ENCODE measurements at places on chromosomes 13 and 19. TPM values are rescaled to one million over a fixed set of nuclear protein-coding genes. Genes with fewer than 3 reads are reported as not detected.

DNA sequence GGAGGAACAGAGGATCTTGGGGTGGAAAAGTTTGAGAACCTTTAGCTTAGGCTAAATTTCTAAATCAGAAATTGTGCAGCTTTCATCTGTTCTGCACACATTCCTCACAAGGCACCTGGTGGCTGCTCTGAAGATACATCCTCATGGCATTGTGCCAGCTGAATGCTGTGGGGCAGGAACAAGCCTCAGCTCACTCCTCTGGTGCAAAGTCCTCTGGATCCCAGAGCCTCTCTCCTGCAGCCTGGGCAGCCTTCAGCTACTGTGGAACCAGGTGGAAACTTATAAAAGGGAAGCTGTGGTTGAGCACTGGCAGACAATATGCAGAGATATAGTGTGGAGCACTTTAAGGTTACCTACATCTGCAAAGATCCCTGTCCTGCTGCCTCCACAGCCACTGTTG, 72.3 kb downstream of the KCTD12 start:
- no peak for DNase-seq

- no peak for DNase-seq
Measured at GRCh38 chr19:14722127-14722526, 32.3 kb downstream of the ZNF333 start.

DNA sequence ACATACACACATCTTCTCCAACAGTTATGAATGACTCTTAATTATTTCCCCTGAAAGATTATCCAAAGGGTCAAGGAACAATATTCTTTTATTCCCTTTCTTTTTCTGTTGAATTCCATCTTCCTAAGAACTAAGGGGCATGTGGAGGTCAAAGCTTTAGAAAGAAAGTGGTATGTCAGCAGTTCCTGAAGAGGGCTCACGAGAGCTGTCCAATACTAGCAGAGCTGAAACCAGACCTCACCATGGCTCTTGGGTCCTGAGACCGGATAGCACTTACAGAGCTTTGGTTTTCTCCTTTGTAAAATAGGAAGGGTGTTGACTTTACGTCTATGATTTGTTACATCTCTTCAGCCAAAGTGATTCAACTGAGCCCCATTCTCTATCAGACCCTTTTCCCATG, 109.8 kb upstream of the FREM2 start:
- no peak for DNase-seq

- peak; percentile 55 for DNase-seq
Measured at GRCh38 chr13:25249001-25249543, 38.2 kb downstream of the MTMR6 start.

DNA sequence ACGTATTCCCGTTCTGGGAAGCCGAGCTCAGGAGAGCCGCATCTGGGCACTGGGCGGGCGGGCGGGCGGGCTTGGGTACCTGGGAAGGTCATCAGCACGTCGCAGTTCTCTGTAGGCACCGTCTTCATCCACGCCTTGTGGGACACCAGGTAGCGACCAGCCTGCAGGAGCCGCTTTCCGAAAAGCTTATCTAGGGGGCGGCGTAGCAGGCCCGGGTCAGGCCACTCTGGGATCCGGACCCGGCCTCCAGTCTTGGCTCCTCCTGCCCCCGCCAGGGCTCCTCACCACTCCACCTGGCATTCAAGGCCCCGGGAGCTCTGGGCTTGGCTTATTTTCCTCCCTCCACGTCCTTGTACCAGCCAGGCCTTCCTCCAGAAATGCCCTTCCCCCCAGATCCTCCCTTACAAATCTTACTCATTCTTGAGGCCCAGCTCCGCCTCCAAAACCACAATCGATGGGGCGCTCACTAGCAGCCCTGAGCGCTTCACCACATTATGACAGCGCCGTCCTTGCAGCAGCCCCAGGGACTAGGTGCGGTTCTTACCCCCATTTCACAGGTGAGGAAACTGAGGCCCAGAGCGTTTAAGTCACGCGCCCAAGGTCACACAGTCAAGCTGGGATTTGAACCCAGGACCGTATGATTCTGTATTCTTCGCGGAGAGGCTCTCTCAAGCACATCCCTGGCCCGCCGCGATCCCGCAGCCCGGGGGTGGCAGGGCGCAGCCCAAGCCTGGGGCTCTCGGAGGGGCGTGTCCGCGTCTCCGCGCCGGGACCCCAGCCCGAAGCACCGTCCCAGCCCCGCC, 843 bp downstream of the ANO8 start:
- peak; percentile 33 for DNase-seq

DNA sequence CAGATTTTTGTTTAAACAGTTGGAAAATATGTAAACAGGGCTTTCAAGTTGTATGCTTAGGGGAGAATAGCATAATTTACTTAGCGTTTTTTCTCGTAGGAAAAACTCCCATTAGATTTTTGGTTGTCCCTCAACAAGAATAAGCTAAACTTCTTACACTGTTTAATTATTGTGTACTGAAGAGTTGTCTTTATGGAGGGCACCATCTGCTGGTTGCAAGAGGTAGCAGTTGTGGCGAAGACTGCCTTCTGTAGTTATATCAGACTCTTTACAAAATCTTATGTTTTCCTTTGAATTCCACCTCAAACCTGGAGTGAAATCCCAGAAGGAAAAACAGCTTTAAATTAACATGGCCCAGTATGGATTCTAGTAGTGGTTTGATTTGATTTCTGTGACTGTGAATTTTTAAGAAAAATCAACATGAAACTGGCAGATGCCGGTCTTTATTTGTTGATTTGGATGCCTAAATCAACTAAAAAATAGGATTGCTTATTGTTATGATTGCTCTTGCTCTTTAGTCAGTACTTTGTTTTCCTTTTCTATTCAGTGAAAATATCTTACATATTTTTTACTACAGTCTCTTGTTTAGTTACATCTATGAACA, 53.4 kb downstream of the PDS5B start:
- DNase-seq, result peak; percentile 61

GRCh38 chr13:29914581-29914980, 64.2 kb upstream of the UBL3 start:
- DNase-seq, result no peak

GRCh38 chr19:13012690-13013608, 17.7 kb downstream of the NFIX start:
- no peak for DNase-seq

DNA sequence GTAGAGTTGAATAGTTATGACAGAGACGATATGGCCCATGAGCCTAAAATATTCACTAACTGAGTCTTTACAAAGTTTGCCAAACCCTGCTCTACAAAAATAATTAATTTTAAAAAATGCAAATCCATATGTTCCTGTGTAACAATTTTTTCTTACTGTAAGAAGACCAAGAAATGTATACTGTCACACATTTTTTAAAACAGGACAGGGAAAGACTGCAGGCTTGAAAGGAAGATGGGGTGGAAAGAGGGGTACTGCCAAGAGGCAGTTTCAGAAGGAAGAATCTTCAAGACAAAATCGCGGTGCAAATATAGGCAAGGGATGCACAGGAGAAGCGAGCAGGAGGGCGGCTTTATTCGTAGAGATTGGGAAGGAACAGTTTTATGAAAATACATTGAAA, 115.7 kb upstream of the KLHL1 start:
- no peak for DNase-seq

GRCh38 chr13:113897161-113897560, 33.3 kb upstream of the GAS6 start:
- no peak for DNase-seq

DNA sequence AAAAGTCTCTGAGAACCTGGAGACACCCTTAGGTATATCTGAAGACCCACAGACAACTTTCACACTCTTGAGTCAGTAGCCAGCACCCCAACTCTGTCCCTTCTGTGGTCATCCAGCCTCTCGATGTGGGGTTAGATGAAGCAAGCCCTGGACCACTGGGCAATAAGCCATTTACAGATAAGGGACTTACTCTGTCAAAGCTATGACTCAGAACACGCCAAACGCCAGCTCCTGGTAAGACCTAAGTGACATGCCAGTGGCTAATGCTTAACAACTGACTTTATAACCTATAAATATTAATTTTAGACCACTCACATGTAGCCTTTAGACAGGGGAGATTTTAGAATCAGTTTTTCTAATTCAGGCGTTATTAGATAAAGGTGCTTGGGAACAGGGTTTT, 85.7 kb downstream of the SHISA2 start:
- no peak for DNase-seq

- peak; percentile 91 for DNase-seq
Measured at GRCh38 chr19:33795370-33796163, 1.1 kb upstream of the KCTD15 start.

DNA sequence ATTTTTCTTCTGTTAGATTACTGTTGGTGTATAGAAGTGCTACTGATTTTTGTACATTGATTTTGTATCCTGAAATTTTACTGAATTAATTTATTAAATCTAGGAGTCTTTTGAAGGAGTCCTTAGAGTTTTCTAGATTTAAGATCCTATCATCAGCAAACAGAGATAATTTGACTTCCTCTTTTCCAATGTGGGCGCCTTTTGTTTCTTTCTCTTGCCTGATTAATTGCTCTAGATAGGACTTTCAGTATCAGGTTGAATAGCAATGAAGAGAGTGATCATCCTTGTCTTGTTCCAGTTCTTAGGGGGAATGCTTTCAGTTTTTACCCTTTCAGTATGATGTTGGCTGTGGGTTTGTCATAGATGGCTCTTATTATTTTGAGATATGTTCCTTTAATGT, 5.6 kb upstream of the CD33 start:
- no peak for DNase-seq

DNA sequence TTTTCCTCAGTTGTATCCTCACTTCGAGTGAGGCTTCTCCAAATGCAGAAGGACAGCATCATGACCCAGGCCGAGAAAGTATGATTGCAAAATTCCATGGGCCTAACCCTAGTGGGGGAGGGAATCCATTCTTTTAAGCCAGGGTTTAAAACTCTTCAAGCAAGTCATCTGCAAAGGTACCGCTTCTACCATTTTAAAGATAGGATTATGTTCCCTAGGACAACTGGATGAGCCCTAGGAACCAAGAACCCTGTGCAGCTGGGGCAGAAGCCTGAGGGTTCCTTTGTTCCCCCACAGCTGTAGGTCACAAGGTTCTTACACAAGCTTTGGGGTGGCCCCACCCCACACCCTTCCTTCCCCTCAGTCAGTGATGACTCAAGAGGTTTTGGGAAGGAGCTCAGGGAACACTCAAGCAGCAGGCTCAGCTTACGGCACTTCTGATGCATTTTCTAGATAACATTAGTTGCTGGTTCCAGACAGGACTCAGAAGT, 13.5 kb downstream of the ARL11 start:
- peak; percentile 68 for DNase-seq

DNA sequence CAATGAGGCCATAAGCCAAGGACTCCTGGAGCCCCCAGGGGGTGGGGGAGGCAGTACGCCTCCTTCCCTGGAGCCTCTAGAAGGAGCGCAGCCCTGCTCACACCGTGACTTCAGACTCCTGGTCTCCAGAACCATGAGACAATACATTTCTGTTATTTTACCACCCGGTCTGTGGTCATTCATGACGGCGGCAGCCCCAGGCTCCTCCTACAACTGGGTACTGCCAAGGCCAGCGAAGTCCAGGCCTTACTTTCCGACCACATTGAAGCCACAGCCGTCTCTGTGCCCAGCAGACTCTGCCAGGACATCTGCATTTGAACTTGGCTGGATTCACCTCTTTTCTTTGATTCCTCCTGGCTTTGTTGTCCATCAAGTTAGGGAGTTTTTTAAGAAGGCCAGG, 10.5 kb downstream of the GNG7 start:
- no peak for DNase-seq

GRCh38 chr13:33106656-33107360, 90.6 kb downstream of the KL start:
- peak; percentile 30 for DNase-seq

DNA sequence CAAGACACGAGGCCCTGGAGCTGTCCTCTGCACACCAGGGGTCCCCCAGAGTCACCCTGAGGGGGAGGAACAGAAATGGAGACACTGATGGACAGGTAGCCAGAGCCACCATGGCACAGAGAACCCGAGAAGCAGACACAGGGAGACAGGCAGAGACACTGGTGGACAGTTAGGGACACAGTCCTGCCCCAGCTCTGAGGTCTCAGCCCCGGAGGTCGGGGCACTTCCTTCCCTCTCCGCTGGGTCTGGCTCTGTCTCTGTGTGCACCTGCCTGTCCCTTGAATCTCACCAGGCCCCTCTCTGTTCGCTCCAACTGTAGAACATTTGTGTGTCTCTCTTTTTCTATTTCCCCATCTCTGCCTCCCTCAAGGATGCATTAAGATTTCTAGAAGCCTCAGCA, 4.6 kb downstream of the KLK14 start:
- no peak for DNase-seq

DNA sequence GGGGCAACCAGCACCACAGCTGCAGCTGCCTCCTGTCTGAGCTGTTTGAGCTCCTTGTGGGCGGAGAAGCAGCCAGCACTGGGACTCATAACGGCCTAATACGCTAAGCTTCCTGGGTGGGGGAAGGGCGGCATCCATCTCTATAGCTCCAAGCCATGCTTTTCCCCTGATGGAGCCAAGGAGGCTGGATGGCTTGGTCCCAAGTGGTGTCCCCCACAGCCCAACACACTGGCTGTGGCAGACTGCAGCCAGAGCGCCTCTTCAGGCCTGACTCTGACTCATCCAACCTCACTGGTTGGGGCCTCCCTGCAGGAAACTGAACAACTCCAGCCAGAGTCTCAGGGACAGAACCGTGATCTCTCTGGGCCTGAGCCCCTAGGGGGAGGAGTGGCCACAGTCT, 537.3 kb downstream of the SUCLA2 start:
- DNase-seq, result peak; percentile 35

DNA sequence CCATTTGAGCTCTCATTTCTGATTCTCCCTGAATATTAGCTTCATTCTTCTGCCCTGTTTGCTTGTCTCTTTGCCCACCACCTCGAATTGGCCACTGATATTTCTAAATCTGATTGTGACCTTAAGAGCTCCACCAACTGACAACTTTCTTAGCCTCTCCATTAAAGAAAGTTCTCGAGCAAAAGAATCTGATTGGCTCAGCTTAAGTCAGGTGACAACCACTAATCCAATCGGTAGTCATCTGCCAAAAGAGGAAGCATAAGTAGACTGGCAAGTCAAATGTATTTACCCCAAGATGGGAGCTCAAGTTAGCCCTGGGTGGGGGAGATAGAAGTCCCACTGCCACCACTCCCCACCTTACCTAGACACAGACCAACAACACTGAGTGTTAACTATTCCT, 41.5 kb downstream of the NOTCH3 start:
- DNase-seq, result no peak

Gene TSKS
- total RNA-seq, result not detected

Gene SIGLEC9
- total RNA-seq, result 2.2 TPM

Gene LAIR2
- total RNA-seq, result not detected

Gene ZNF555
- 7.0 TPM for total RNA-seq

Gene RUBCNL
- 3.6 TPM for total RNA-seq

Gene TEX29
- not detected for total RNA-seq

Gene CSNK1G2
- total RNA-seq, result 51.0 TPM

Gene SBSN
- 2.2 TPM for total RNA-seq

Gene MYDGF
- total RNA-seq, result 65.7 TPM

Gene DLL3
- not detected for total RNA-seq

Gene ELSPBP1
- total RNA-seq, result not detected

Gene CFD
- total RNA-seq, result 35.2 TPM
